HepG2 (cell line): ENCODE measurements at places on chromosomes 4 and X. TPM values are rescaled to one million over a fixed set of nuclear protein-coding genes. Genes with fewer than 3 reads are reported as not detected.

DNA sequence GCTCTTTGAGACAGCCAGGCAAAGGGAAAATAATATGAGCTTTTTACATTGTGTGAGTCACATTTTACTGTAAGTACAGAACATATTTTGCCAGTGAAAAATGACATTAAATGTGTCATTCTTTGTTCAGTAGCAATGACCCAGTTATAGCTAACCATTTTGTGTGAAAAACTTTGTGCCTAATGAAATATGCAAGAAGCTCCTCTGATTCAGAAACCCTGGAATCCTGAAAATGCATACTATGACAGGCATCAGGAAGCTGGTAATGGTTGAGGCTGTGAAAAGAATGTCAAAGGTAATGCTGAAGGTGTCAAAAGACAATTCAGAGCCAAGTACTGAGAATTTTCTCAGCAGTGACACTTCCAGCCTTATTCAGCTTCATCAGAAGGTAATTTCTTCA lies 549.5 kb upstream of the SMIM31 start:
- DNase-seq = peak; percentile 1

DNA sequence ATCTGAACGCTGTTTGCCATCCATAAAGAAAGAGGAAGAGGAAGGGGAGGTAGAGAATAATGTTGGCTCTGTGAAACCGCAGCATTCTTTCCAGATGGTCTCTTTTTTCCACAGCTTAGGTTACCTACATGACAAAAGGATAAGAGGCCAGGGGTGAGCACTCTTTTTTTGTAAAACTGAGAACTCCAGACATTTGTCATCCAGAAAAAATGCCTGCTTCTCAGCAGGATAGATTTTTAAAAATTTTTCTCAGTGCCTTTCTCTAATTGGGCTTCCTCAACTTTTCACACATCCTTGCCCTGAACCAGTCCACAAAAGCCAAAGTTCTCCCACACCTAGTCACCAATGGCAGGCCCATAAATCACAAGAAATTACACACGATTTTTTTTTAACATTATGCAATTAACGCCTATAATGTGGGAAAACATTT lies 158.1 kb upstream of the TENM3 start:
- DNase-seq = no peak

GRCh38 chr4:89069481-89069880 lies 12.5 kb upstream of the FAM13A start:
- no peak for DNase-seq

Gene HPSE
- not detected in 2 replicates for total RNA-seq

Gene CXorf58
- not detected in 2 replicates for total RNA-seq

GRCh38 chr4:127995776-127996175 lies 30.6 kb downstream of the ABHD18 start:
- no peak for DNase-seq
